ENCODE measurements at places on chromosomes 6 and 20. TPM values are rescaled to one million over a fixed set of nuclear protein-coding genes. Genes with fewer than 3 reads are reported as not detected.

DNA sequence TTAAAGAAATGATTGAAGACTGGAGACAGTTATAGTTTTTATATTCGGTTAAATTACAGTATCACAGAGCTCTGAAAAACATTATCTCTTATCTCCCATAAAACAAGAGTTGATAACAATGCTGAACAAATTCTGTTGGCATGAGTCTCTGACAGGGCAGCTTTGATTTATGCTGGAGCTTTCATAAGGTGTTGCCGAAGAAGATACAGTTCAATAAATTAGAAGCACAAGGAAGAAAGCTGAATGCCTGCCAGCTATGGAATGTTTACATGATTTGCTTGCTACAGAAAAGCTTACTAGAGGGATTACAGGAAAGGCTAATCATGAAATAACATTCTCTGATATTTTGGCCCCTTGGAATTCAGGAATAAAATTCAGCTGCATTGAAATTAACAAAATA lies 431.9 kb upstream of the GJE1 start:
- no peak overlapping the region for H3K4me3 ChIP-seq
- no peaks in the 10 kb centered on the region for H3K36me3 ChIP-seq
- no peak for DNase-seq
- H3K27me3 ChIP-seq, result no peaks in the 10 kb centered on the region
- no peak overlapping the region for H3K27ac ChIP-seq

DNA sequence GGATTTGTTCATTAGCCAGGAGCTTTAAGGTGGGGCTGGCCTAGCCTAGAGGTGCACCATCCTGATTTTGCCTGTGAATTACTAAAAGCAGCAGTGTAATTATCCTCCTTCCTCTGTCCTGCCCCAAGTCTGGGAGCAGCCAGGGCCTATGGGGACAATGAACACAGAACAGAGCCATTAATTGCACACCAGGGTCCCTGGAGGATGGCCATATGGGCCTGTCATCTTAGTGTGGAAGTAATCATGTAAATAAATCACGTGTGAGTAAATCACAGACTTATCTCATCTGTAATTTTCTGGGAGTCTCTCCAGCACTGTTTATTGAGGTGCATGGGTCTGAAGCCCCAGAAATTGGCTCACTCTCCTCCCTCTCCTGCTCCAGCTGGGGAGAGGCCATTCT lies 176.3 kb downstream of the LRFN2 start:
- H3K27me3 ChIP-seq, result no peaks in the 10 kb centered on the region
- no peak for DNase-seq
- no peaks in the 10 kb centered on the region for H3K36me3 ChIP-seq
- H3K27ac ChIP-seq, result no peak overlapping the region
- no peak overlapping the region for H3K4me3 ChIP-seq
- no peaks in the 10 kb centered on the region for H3K4me1 ChIP-seq

DNA sequence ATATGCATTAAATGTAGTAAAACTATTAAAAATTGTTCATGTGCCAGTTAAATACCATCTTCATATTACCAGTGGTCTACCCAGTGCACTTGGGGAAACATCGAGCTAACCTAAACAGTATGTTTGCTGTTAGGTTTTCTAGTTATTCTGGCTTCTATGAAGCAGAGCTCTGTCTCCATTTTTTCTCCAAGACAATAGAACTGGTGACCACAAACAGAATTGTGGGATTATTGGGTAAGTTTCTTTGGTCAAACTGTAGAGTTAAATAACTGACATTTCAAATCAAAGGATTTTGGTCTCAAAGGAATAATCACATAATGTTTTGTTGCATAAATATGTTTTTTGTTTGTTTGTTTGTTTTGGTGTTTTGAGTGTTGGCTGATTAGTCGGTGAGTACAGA lies 40.5 kb upstream of the EDN3 start:
- no peaks in the 10 kb centered on the region for H3K27me3 ChIP-seq
- no peaks in the 10 kb centered on the region for H3K4me1 ChIP-seq
- H3K27ac ChIP-seq, result no peak overlapping the region

GRCh38 chr20:32357869-32358631 lies at the start of gene ASXL1:
ASXL1 (plus strand) TSS chr20:32358331; CDS start chr20:32358776, 445 bp downstream.
- H3K27me3 ChIP-seq, result no peaks in the 10 kb centered on the region
- peak within 1 kb of the TSS; percentile 96 for H3K4me3 ChIP-seq
- peak within 1 kb of the TSS; percentile 97 for H3K27ac ChIP-seq
- peak; percentile 99 for DNase-seq

- H3K36me3 ChIP-seq, result no peaks in the 10 kb centered on the region
- H3K27ac ChIP-seq, result no peak overlapping the region
- DNase-seq, result no peak
- H3K4me3 ChIP-seq, result no peak overlapping the region
These were observed 159.4 kb downstream of the SMOC2 start for GRCh38 chr6:168600381-168600780.

DNA sequence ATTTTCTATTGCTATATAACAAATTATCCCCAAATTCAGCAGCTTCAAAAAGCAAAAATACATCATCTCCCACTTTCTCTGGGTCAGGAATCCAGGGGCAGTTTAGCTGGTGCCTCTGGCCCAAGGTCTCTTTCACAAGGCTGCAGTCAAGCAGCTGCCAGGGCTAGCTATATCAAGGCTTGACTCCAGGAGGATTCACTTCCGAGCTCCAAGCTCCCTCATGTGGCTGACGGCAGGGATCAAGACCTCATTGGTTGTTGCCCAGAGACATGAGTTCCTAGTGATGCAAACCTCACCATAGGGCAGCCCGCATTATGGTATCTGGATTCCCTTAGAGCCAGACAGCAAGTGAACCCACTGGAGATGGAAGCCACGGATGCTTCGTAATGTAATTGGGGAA lies 1.3 kb upstream of the VNN1 start:
- H3K4me3 ChIP-seq, result no peak overlapping the region
- peak; percentile 71 for DNase-seq
- no peaks in the 10 kb centered on the region for H3K27me3 ChIP-seq
- peak overlapping the region; percentile 88 for H3K27ac ChIP-seq

The SPATA25 gene
- 2.0 TPM for total RNA-seq

- no peaks in the 10 kb centered on the region for H3K4me1 ChIP-seq
- H3K36me3 ChIP-seq, result no peaks in the 10 kb centered on the region
- H3K27ac ChIP-seq, result no peak overlapping the region
- H3K27me3 ChIP-seq, result no peaks in the 10 kb centered on the region
These were observed 7.9 kb downstream of the SUPT3H start for GRCh38 chr6:45369870-45370269.

DNA sequence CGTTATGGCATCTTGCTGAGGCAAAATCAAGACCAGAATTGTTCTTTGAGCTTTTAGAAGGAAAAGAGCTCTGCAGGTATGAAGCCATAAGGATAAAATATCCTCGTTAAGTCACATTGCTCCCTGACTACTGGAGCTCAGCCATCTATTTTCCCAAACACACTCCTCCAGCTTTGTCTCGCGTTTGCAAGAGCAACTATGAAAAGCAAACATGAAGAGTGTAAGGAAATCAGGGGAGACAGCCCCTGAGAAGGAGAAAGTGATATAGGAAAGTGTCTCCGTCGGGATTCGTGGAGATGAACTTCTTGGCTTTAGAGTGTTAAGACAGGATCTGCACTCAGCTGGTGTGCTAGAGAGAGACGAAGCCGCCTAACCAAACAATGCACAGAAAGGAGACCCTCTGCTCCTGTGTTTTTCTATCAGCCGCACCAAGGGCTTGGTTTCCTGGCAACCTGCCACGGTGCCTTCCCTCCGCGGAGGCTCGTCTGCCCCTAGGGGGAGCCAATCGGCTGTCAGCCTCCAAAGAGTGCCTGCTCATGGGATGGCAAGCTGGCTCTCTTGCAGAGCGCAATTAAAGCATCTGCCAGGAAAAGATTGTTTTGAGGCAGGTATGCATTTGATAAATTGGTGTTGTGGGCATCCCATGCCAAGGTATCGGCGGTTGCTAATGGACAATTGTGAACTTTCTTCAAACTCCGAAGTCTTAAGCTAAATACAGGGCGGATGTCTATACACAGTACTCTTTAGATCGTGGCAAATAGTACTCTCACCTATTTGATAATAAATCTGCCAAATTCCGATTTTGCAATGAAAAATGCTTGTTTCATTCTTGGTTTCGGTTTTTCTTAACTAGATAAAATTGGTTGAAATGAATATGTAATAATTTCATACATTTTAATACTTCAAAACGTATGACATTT lies 603.2 kb downstream of the RNF144B start:
- H3K27ac ChIP-seq, result no peak overlapping the region
- no peaks in the 10 kb centered on the region for H3K36me3 ChIP-seq
- H3K27me3 ChIP-seq, result no peaks in the 10 kb centered on the region
- DNase-seq, result peak; percentile 84
- no peak overlapping the region for H3K4me3 ChIP-seq

GRCh38 chr6:95501032-95501904 lies 76.1 kb upstream of the MANEA start:
- DNase-seq, result no peak
- no peaks in the 10 kb centered on the region for H3K4me1 ChIP-seq
- H3K27me3 ChIP-seq, result no peaks in the 10 kb centered on the region
- H3K27ac ChIP-seq, result no peak overlapping the region
- no peak overlapping the region for H3K4me3 ChIP-seq

- H3K27me3 ChIP-seq, result no peaks in the 10 kb centered on the region
- H3K4me1 ChIP-seq, result no peaks in the 10 kb centered on the region
- no peak overlapping the region for H3K27ac ChIP-seq
These were observed 106.2 kb upstream of the NRSN1 start for GRCh38 chr6:24019830-24020229.

GRCh38 chr20:33716498-33716897 lies 3.6 kb downstream of the PXMP4 start:
- H3K27me3 ChIP-seq, result no peaks in the 10 kb centered on the region
- H3K4me1 ChIP-seq, result no peaks in the 10 kb centered on the region
- no peak overlapping the region for H3K27ac ChIP-seq
- H3K4me3 ChIP-seq, result no peak overlapping the region
- H3K36me3 ChIP-seq, result peaks cover 2% of the 10 kb centered on the region

The PRR18 gene
- 3.6 TPM for total RNA-seq

Data from right lobe of liver (tissue), 6 donors.